ENCODE measurements at places on chromosomes 6 and 20.

DNA sequence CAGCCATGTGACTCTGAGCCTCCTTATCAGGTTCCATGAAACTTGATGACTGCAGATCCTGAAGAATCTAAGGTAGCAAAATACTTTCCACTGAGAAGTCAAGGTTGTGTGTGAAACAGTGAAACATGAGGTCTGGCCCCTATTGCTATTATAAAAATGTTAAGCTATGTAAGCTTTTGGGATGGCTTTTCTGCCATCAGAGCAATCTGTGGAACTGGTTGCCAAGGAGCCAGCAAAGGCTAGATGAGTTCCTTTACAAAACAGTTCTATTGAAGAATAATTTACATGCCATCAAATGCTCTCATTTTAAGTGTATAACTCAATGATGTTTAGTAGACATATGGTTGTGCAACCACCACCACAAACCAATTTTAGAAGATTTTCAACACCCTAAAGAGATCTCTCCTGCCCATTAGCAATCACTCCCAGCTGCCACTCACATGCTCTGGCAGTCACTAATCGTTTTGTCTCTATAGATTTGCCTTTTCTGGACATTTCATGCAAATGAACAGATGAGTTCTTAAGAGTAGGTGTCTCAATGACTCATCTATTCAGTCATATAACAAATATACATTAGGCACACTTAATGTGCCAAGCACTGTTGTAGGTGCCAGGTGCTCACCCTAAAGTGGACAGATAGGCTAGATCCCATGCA lies 19.9 kb upstream of the MEP1A start:
- no peak for DNase-seq

- no peak for DNase-seq
Measured at GRCh38 chr20:43389839-43390626, 67.7 kb upstream of the SRSF6 start.

- no peak for DNase-seq
Measured at GRCh38 chr6:134585517-134585873, 267.6 kb upstream of the SGK1 start.

DNA sequence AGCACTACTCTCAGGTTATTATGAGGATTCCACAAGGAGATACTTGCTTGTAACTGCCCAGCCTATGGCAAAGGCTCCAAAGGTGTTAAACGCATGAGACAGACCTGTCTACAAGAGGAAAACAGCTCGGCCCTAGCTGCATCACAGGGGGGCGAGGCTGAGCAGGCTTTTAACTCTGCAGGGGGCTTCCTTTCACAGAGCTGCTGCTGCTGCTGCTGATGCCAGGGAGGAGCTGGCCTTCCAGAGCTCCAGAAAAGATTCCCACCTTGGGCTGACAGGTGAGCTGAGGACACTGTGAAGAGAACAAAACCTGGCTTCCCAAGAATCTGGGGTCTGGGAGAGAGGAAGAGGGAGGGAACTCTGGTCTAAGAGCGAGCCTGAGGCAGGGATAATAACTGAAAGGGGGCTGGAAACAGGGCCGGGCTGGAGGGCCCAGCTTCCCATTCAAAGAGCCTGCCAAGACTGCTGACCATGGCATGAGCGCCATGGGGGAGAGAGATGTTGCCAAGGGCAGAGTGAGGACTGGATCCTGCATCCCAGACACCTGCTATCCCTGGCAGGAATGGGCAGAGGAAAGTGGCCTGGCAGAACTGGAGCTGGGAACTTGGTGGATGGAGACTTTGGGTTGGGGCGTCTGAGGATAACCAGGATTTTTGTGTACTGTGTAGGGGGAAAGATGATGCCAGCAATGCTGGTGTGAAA lies 211.1 kb upstream of the LRFN2 start:
- DNase-seq, result no peak

DNA sequence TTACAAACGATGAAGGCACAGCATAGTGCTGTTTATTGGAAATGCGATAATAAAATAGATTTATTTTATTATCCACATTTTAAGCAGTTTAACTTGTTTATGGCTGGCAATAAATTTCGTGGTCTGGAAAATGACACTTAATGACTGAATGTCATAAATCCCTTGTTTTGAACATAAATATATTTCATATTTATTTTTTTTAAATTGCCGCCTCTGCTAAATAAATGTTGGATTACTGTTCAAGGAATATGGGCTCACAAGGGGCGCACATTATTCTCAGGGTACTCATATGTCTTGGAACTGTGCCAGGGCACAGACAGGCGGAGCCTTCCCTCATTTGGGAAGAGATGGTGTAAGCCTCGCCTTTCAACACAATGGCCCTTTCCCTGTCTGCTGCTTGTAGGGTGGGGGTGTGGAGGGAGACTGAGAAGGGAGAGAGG lies 134.3 kb downstream of the PXDC1 start:
- peak; percentile 30 for DNase-seq

DNA sequence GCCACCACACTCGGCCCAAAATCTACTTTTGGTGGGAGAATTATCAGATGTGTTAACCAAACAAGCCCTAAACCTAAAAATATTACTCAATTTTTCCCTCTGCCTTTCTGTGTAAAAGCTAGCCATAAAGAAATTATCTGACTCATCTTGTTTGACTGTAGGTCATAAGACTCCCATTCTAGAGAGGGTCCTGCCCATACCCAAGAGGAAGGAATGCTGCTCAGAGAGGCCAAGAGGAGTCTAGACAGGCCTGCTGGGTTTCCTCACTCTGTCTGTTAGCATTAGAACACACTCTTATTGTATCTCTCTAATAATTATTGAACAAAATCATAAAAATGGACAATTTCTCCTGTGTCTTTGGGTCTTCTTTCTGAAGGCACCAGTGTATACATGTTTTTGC lies 26.1 kb downstream of the C6orf141 start:
- no peak for DNase-seq

GRCh38 chr6:109332748-109333147 lies 49.5 kb downstream of the CD164 start:
- DNase-seq, result no peak

Measured in tongue (tissue), 3 donors.